HT1080 (cell line): ENCODE measurements at places on chromosomes 12 and 14. TPM values are rescaled to one million over a fixed set of nuclear protein-coding genes. Genes with fewer than 3 reads are reported as not detected.
A peak's percentile ranks its signal among the peaks of the same experiment; 100 is the strongest.

The P2RX7 gene
- total RNA-seq: not detected in 2 replicates

The PTPN21 gene
- total RNA-seq: 2.6 and 3.8 TPM in 2 replicates

DNA sequence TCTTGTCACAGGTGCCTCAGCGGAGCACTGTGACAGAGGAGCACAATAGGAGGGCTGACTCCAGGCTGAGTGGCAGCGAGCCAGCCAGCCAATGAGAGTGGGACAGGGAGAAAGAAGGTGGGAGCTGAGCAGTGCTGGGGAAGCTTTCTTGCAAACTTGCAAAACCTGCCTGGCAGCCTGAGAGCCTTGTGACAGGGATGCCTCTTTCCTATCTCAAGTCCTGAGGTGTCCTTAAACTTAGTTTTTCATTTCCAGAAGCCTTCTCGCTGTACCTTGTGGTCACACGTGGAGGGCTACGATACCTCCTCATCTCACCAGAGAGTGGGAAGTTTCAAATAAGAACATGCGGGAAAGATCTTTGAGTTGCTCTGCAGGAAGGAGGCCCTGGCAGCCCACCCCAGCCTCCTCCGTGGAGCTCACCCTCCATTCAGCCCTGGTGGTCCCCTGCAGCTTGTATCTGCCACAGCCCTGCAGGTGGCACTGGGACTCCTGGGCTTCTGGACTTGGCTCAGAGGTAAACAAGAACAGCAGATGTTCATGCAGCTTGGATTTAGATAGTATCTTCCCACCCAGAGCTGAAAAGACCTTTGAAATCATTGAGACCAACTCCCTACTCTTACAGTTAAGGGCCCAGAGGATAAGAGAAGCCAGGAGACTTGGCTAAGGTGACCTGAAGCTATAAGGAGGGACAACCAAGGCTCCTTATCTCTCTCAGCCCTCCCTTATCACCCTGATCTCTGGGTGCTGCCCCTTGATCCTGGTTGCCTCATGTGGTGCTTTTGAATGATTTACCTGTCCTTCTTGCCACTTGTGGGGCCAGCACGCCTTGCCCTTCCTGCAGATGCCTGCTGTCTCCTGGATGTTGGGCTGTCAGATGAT is 153.5 kb upstream of the MAX start:
- DNase-seq: peak; percentile 18

The TPH2 gene
- not detected in 2 replicates for total RNA-seq

- peak; percentile 44 for DNase-seq
Measured at GRCh38 chr14:75566321-75566720, 12.1 kb upstream of the FLVCR2 start.

The SYNE3 gene
- 2.3 and 2.4 TPM in 2 replicates for total RNA-seq

The EPYC gene
- not detected in 2 replicates for total RNA-seq

- DNase-seq: no peak
Measured at GRCh38 chr14:64696355-64696857, 7.8 kb upstream of the PLEKHG3 start.

The ZFHX2 gene
- total RNA-seq: 0.63 and 1.2 TPM in 2 replicates

- DNase-seq: peak; percentile 73
Measured at GRCh38 chr12:12807970-12808702, 5.0 kb upstream of the DDX47 start.

The ANO2 gene
- 1.0 and 1.4 TPM in 2 replicates for total RNA-seq

DNA sequence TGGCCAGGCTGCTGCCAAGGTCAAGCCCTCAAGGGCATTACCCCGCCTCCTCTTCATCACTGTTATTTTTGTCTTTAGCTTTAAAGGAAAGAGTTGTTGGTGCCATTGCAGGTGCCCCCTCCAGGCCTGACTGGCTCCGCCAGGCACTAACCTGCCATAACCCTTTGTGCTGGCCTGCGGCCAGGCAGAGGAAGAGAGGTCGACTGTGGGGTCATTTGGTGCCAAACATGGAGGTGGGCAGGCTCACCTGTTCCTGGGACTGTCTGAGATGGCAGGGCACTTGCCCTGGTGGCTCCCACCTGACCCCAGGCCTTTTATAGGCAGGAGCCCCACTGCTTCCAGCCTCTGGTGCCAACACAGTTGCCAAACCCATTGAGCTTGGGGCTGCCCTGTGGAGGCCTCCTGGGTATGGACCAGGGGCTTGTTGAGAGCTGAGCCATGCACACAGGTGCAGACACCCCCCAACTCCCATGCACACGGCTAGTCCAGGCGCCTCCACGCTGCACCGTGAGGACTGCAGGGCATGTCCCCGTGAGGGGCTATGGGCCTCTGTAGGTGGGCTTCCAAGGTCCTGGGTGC is 29.4 kb upstream of the PLD4 start:
- no peak for DNase-seq

DNA sequence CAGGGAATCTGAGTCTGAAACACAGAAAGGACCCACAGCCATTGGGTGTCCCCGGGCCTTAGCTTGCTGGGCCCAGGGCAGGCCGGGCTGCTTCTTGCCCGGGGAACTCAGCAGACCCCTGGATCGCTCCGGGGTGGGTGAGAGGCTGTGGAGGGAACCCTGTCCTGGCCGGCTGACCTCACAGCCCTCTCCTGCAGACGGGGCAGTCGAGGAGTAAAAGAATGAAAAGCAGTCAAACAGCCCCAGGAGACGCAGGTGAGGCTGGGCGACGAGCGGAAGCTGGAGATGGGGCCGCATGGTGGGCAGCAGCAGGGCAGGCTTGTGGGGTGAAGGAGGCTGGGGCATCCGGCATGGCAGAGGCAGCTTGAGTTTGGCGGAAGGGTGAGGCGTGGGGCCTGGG is 57.0 kb downstream of the KIF26A start:
- DNase-seq: no peak
